Stimulated activated CD4-positive, alpha-beta T cell treated with anti-CD3 and anti-CD28 coated beads, Interleukin-15, amount 100 ng/mL, for 24 hours (primary cell): ENCODE measurements at places on chromosomes 2 and 18.
A peak's percentile ranks its signal among the peaks of the same experiment; 100 is the strongest.

- no peak for DNase-seq
Measured at GRCh38 chr2:159187106-159187505, 99.4 kb downstream of the WDSUB1 start.

DNA sequence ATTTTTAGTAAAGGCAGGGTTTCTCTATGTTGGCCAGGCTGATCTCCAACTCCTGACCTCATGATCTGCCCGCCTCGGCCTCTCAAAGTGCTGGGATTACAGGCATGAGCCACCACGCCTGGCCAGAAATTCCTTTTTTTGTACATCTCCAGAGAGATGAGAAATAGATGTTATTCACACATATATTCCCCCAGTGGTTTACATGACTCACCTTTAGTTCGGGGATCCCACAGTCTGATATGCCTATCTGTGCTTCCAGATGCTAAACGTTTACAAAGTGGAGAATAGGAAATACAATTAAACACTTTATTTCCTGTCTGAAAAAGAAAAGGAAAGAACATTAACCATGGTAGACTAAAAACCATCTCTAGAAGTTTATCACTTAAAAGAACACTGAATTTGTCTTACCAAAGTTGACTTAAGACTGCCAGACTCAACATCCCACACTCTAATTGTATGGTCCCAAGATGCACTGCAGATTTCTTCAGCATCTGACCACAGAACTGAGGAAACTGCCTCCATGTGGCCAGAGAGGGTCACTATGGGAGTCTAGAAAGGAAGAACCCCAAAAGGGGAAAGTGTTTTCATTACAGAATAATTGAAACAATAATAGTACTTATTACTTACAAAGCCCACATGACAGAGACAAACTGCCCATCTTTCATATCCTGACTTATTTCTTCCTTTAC is 12.6 kb upstream of the ICA1L start:
- DNase-seq = no peak

DNA sequence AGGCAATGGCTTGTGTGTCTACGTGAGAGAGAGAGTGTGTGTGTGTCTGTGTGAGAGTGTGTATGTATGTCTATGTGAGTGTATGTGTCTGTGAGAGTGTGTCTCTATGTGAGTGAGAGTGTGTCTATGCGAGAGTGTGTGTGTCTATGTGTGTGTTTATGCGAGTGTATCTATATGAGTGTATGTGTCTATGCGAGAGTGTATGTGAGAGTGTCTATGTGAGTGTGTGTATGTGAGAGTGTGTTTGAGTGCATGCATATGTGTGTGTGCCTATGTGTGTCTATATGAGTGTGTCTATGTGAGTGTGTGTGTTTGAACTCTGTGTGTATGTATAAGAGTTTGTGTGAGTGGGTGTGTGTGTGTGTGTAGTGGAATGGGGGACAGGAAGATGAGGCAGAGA is 9.8 kb upstream of the GNLY start:
- DNase-seq = no peak

DNA sequence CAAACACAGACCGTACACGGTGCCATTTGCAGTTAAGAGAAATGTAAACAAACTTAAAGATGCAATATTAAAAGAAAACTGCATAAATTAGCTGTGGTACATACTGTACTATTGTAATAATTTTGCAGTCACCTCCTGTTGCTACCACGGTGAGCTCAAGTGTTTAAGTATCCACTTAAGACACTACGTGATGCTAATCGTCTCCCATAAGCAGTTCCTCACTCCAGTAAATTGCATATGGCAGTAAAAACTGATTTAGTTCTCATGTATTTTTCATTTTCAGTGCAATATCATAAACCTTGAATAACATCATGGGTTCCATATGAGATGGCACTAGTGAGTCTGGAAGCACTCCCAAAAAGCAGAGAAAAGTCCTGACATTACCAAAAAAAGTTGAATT is 14.4 kb downstream of the CLEC4F start:
- no peak for DNase-seq

- DNase-seq = no peak
Measured at GRCh38 chr2:60552851-60553494, 481 bp downstream of the BCL11A start.

DNA sequence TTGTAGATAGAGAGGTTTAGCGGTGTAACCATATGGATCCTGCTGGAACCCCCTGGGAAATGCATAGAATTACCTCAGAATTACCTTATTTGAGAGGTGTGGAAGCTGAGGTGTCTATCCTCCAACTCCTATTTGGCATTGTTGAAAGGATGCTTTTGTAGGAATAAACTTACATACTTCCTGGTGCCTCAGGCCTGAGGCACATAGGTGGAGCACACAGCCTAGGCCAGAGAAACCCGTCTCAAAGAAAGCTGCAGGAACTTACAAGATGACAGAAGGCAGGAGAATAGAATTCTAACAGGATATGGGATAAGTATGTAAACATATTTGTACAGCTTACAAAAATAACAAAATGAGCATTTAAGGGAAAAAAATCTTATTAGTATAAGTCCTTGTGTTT is 1507.2 kb upstream of the ZEB2 start:
- no peak for DNase-seq

DNA sequence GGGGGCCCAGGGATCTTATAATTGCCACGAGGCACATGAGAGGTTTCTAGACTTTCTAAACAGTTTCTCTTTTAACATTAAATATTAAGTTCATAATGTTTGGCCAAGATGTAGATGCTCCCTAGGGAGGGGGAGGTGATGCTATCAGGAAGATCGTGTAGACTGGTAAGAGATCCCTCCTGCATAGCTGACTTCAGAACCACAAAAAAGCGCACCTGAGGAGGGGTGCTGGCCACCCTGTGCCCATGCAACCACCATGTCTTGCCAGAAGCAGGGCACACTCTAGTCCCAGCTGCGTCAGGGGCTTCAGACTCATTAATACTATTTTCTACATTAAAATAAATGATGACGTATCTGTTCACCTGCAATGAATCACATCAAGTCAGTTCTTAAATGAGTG is 103.4 kb upstream of the SLC35G4 start:
- DNase-seq = no peak

DNA sequence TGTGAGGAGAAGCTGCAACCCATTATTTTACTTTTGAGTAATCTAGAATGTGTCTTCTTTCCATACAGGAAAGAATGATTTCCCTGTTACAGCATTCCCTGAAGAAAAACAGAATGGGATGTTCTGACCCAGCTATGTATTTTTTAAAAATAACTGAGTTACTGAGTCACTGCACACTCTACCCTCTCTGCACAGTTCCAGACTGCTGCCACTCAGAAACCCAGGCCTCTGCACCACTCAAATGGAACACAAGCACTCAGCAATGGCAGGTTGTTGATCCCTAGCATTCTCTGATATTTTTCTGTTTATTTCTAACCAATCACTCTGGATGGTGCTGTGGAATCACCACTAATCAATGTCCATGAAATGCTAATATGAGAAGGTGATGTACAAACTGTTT is 1300.0 kb upstream of the FAM98A start:
- DNase-seq = no peak

DNA sequence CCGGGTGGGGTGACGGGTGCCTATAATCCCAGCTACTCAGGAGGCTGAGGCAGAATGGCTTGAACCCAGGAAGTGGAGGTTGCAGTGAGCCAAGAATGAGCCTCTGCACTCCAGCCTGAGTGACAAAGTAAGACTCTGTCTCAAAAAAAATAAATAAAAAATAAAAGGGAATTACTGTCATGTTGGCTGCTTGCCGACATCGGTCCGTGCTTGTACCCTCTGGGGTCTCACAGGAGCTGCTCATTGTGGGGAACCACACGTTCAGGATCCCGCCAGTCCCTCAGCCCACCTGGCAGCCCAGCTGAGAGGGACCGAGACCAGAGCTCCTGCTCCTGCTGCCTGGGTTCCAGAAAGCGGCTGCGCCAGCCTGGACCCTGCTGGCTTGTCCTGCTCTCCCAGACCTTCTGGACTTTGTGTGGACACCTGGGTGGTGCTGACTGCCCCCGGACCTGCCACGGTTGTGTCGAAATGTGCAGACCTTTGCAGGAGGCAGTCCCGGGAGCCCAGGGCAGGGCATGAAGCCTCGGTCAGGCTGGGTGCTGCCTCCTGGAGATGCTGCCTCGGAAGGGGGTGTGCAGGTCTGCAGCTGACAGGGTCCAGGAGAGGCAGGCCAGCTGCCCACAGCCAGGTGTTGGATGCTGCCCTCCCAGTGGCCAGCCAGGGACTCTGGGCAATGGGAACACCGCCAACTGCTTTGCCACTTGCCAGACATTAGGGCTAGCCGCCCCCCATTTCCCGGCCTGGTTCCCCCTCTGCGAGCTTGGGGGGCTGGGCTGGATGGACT is 16.4 kb downstream of the KLF11 start:
- no peak for DNase-seq

- peak; percentile 81 for DNase-seq
Measured at GRCh38 chr2:134127496-134127895, 126.4 kb upstream of the MGAT5 start.

- no peak for DNase-seq
Measured at GRCh38 chr2:164812378-164812777, 29.2 kb downstream of the COBLL1 start.

DNA sequence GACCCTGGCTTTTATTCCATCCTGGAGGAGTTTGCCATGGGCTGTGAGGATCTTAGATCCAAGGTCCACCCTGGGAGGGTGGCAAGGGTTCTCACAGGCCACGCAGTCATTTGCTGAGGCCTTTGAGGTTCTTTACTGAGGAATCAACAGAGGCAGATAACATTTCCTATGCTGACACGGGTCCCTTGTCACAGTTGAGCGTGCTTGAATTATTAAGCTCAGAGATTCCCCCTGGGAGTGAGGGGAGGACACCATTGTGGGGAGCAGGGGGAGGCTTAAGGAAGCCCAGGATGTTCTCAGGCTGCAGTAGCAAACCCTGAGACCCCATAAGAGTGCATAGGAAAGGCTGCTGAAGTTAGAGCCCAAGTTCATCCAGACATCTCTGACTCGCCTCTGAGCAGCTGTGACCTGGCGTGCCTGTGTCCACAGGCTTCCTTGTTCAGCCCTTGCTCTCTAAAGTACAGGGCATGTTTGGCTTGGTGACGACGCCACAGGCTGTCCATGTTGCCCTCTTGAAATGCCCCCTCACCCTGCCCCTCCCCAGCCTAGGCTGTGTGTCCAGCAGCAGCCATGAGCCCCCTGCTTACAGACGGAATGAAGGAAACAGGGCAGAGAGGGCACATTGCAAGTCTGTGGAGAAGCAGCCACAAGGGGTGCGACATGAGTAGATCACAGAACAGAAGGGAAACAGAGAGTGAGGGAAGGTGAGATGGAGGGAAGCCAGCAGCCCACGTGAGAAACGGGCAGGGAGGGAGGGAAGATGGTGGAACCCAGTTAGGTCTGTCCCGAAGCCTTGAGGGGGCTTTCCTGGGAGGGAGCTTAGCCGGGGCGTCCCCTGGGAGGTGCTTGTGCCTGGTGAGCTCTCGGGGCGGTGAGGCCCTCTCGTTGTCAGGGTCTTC is 34.0 kb downstream of the NAPG start:
- no peak for DNase-seq

- no peak for DNase-seq
Measured at GRCh38 chr2:86323273-86324021, 14.0 kb downstream of the REEP1 start.

- DNase-seq = no peak
Measured at GRCh38 chr18:78436110-78436509, 543.5 kb upstream of the SALL3 start.

DNA sequence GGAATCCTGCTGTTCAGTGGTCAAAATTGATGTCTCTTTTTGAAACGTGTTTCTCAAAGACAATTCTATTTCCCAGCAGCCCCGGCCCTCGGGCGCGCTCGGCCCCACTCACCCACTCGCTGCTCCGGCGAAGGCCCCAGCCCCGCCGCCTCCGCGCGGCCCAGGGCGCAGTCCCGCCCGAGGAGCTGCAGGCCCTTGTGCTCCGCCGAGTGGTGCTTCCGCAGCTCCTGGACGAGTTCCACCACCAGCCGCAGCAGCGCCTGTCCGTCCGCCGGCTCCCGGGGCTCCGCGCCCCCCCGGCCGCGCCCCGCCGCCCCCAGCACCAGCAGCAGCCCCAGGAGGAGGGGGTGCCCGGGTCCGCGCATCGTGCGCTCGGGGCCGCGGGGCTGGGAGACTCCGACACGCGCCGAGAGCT is 413 bp downstream of the ALKAL2 start:
- DNase-seq = peak; percentile 26

- DNase-seq = no peak
Measured at GRCh38 chr2:196990788-196991461, 64.4 kb upstream of the PGAP1 start.

DNA sequence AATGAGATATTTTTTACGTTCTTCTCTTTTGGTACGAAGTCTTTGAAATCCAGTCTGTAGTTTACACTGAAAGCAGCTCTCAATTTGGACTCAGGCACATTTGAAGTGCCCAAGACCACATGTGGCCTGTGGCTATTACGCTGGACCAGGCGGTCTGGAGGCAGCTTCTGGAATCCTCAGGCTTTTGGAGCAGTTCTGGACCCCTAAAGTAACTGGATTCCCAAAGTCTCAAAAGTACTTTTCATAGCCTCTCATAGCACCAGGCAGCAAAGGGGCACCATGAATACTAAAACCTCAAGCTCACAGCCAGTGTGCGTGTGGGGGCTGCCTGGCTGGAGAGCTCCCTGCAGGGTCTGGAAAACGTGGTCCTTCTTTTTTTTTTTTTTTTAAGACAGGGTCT is 119.0 kb downstream of the SMAD7 start:
- DNase-seq = no peak

DNA sequence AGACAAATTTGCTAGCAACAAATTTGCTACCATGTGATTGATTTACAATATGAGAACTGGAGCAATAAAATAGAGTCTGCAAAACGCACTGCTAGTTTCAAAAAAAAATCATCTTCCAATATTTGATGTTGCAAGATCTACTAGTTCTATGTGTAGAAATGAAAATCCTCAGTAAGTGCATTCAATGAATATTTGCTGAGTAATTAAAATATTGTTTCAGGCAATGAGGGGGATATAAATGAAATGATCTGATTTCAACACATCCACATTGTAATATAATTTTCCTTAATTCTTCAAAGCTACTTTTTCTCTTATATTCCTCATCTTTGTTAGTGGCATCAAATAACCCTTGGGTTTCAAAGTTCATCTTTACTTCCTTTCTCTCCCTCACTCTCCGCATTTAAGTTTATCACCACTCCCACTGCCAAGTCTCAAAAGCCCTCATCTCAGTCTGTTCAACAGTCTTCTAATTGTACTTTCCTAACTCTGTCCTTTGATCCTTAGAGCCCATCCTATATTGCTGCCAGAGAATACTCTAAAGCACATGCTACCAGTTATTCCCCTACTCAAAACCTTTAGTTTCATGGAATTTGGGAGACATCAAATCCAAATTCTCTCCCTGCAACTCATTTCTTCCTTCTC is 6.2 kb downstream of the OSGEPL1 start:
- no peak for DNase-seq

DNA sequence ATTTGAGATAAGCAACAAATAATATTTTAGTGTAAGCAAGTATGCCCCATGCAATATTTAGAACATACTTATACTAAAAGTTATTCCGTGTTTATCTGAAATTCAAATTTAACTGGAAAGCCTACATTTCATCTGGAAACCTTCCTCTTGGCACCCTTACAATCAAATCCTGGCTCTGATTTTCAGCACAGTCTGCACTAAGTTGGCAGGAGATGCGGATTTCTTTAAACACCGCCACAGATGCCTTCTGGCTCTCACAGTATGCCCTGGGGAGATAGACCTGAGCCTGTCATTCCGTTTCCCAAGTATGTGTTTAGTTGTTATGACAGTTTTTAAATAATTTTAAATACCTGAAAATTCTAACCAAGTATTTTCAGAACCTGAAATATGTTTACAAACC is 7.3 kb upstream of the MLPH start:
- no peak for DNase-seq

GRCh38 chr2:50196775-50197480 is 835.0 kb downstream of the NRXN1 start:
- no peak for DNase-seq
